ENCODE measurements at places on chromosomes 1 and 21. TPM values are rescaled to one million over a fixed set of nuclear protein-coding genes. Genes with fewer than 3 reads are reported as not detected.

DNA sequence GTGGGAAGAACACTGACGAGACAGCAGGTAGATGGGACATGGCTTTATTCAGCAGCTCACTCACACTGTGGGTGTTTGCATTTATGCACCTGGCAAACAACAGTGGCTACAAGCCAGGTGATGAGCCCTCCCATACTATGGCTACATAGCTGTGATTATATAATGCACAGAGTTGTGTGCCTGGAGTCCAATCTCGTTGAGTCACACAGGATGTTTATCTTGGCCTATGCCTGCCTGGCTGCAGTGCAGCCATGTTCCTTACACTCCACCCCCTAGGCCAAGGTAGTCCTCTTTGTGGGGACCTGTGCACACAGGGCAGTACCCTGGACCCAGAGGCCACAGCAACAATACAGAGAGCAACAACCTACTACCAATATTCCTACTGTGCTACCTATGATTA lies 1643.8 kb downstream of the MRPL39 start:
- no peaks in the 10 kb centered on the region for H3K4me1 ChIP-seq
- no peaks in the 10 kb centered on the region for H3K36me3 ChIP-seq
- H3K27me3 ChIP-seq = no peaks in the 10 kb centered on the region
- H3K4me3 ChIP-seq = no peak overlapping the region
- no peak for DNase-seq

DNA sequence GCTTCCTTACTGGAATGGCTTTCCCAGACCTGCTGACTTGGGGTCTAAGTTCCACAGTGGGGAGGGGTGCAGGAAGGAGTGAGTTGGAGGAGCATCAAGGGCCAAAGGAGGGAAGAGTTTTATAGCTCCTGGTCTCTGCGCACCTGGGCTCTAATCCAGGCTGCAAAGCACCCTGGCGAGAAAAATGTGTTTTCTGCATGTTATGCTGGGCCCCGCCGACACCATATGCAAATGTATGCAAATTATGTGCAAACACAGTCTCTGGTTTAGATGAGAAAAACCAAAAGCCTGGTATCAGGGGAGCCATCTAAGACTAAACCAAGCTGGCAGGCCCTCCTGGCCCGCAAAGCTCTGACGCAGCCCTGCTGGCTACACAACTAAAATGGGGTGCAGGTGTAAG lies 95.0 kb downstream of the VWA5B1 start:
- no peaks in the 10 kb centered on the region for H3K27me3 ChIP-seq
- no peak overlapping the region for H3K27ac ChIP-seq
- no peaks in the 10 kb centered on the region for H3K4me1 ChIP-seq
- no peak overlapping the region for H3K4me3 ChIP-seq
- no peaks in the 10 kb centered on the region for H3K36me3 ChIP-seq
- no peak for DNase-seq

- H3K36me3 ChIP-seq = no peaks in the 10 kb centered on the region
- H3K4me1 ChIP-seq = no peaks in the 10 kb centered on the region
- H3K27me3 ChIP-seq = peaks cover 6% of the 10 kb centered on the region
- H3K27ac ChIP-seq = no peak overlapping the region
- no peak for DNase-seq
Measured at GRCh38 chr21:37742532-37742931, 173.7 kb downstream of the KCNJ6 start.

DNA sequence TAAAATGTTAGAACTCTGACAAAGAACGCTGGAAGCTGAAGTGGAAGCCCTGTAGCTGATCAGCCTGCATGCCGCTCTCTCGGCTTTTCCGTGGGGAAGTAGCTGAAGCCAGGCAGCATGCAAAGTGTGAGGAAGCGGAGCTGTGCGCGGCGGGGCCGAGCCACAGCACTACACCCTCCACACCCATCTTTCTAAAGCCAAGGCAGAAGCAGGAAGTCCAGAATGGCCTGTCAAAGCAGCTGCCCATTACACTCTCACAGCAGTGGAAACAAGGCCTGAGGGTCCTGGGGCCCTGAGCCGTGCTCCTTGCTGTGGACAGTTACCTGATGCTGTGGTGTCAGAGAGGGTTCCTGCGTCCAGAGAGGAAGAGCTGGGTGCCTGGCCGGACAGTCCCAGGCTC lies 69.6 kb downstream of the UBR4 start:
- DNase-seq = no peak

The SLC44A3 gene
- 11.0 TPM for total RNA-seq

The HSD3B2 gene
- total RNA-seq = not detected

The KMO gene
- total RNA-seq = not detected

The ARID4B gene
- total RNA-seq = 42.6 TPM

All from PC-9 (cell line).